ENCODE measurements at places on chromosomes 16 and 17.

GRCh38 chr17:35799942-35800341 lies 4.5 kb upstream of the MMP28 start:
- DNase-seq: no peak

GRCh38 chr17:28334666-28335200 lies 539 bp downstream of the IFT20 start:
- no peak for DNase-seq

GRCh38 chr16:49168126-49168525 lies 113.5 kb downstream of the CBLN1 start:
- no peak for DNase-seq

- DNase-seq: no peak
These were observed 49.5 kb downstream of the SRCIN1 start for GRCh38 chr17:38556239-38556638.

DNA sequence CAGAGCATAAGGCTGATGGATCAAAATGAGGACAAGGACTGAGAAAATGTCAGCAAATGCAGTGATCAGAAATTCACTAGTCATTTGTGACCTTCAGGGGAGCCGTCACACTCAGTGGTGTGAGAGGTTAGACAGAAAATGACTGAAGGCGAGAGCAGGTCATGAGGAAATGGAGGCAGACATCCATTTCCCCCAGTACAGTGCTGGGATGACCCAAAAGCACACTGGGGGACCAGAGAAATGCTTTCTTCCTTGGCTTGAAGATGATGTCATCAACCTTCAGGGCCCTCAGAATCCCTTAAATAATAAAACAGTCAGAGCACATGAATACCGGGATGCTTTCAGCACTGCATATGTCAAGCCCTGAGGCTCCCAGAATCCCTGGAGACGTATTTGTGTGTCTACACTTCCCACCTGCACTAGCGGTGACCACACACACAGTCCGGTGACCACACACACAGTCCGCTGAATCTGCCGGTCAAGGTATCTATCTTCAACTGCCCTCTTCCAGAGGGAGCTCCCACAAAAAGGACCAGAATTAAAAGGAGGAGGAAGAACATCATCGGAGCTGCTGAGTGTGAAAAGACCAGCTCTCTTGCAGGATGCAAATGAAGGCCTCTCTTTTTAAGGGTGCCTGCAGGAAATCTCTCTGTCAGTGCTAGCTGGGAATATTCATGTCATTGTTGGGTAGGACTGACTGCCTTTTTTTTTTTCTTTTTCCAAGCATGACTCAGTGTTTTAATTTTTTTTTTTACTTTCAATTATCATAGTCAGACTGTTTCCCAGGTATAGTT lies 8.2 kb downstream of the UBE2O start:
- DNase-seq: no peak

- DNase-seq: no peak
These were observed 9.9 kb upstream of the GUCY2D start for GRCh38 chr17:7992516-7992915.

DNA sequence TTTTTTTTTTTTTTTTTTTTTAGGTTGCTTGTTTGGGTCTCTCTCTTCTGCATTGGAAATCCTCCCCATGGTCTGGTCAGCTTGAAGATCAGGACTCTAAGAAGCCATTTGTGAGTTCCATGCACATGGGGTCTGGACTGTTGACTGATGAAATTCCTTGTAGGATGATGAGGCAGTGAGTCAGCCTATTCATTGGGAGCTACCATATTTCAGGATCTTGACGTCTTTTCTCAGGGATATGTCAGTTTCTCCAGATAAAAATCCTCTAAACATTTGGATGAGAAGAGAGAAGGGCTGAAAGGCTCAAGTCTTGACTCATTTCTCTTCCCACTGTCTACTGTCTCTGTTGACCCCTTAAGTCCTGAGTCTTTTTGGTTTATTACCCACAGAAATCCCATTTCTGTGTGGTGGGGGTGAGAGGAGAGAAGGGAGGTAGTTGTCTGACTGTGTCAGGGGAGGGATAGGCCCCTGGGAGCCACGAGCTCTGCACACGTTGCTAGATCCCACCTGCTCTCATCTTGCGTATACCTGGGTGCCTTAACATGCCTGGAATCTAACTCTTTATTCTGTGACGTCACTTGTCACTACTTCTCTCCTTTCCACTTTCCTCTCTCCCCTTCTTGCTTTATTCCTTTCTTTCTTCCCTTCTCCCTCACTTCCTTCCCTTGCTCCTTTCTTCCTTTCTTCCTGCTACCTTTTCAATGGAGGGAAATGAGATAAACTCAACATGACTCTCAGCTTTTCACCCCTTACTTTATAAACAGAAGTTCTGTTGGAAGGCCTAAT lies 333.1 kb upstream of the XYLT1 start:
- no peak for DNase-seq

GRCh38 chr16:61891460-61891859 lies 144.8 kb downstream of the CDH8 start:
- no peak for DNase-seq

DNA sequence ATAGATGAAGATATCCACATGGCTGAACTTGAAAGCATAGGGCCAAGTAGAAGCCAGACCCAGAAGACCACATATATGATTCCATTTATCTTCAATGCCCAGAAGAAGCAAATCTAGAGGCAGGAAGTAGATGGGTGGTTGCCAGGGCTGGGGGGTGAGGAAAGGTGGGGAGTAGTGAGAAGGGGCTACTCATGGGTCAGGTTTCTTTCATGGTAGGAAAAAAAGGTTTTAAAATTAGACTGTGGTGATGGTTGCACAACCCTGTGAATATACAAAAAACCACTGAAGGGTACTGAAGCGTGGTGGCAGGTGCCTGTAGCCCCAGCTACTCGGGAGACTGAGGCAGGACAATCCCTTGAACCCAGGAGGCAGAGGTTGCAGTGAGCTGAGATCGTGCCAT lies 5.4 kb downstream of the CD2BP2 start:
- DNase-seq: no peak

DNA sequence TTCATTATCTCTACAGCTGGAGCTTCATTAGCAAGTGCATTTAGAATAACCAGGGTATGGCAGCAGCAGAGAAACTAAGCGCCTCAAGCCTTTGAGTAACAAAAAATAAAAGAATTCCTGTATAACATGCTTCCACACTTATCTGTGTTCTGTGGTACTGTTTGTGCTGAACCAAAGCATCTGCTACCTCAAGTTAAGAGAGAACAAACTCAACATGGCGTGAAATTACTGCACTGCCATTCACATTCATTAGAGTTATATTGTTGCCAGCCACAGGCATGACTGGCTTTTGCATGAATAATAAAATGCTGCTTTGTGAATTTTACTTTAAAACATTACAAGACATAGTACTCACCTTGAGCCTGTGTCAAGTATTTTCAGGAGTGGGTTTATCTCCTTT lies 76.6 kb downstream of the NLK start:
- no peak for DNase-seq

GRCh38 chr16:31129568-31130335 lies 5.8 kb downstream of the PRSS8 start:
- no peak for DNase-seq

DNA sequence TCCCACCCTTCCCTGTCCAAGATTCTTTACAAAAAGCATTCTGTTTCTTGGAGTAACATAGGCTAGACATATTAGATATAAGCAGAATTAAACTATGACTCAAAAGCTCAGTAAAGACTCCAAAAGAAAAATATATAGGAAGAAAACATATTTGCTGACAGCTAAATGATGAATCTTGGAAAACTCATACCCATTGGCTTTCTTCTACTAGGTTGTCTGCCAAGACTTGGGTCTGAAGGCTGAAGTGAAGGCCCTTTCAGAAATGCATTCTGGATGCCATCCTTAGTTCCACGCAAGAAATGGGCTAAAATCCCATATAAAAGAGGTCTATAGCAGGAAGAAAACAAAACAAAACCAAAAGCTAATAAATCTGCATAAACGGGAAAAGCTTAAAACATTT lies 15.1 kb downstream of the CEP20 start:
- DNase-seq: no peak

- peak; percentile 67 for DNase-seq
These were observed 124.1 kb downstream of the PRKCA start for GRCh38 chr17:66426397-66427033.

DNA sequence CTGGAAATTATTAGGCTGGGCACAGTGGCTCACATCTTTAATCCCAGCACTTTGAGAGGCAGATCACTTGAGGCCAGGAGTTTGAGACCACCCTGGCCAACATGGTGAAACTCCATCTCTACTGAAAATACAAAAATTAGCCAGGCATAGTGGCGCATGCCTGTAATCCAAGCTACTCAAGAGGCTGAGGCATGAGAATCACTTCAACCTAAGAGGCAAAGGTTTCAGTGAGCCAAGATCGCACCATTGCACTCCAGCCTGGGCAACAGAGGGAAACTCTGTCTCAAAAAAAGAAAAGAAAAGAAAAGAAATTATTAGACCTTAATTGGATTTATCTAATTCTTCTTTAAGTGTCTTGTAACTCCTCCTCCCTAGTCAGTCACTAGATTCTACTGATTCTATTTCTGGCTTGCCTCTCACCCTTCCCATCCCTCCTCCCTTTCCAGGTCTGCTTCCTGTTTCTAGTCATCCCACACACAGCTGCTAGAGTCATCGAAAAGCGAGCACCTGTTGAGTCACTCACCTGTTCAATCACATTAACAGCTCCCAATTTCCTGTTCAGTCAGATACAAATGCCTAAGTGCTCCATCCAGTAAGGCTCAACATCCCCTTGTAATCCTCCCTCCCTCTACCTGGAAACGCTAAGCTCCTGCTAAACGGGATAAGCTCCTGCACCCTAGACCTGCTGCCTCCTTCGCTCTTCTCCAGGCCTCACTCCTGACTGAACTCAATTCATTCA lies 34.6 kb downstream of the ERN1 start:
- DNase-seq: no peak

- DNase-seq: no peak
These were observed 46.6 kb upstream of the LYRM9 start for GRCh38 chr17:27939474-27940465.

DNA sequence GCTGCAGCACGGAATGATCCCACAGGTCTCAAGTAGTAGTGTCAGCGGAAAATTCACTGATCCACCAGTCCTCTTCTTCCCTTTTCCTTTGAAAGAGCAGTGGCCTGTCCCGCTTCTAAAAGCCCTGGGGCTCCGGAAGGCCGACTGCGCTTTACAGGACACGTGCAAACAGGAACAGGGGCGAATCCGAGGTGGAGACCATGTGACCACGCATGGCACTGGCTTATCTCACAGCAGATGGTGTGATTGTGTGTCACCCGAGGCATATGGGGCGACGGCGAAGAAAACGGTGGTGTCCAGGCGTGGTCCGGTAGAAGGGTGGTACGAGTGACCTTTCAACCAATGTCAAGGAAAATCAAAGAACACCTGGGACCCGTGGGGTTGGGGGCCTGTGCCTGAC lies 12.0 kb upstream of the KCNJ18 start:
- DNase-seq: no peak

DNA sequence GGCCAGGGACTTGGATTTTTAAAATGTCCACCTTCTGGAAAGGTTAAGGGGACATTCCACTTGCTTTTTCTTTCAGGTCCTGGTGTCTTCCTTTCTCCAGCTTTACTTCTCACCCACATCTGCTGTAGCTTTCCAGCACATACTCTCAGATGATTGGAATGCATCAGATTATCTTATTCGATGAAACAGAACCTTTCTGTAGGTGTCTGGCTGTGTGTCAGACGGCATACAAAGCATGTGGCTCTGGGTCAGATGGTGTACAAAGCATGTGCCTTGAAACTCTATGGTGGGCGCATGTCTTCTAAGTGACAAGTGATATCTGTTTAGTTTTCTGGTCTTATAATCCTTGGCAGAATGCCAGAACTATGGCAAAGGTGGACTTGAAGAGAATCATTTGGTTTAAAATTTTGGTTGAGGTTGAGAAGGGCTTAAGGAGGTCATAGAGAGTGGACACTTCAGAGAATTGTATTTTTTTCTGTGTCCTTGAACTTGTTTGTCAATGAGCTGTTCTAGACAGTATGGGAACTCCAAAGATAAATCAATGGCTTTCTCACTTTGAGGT lies 125.3 kb downstream of the FTO start:
- DNase-seq: no peak

GRCh38 chr17:82974136-82974952 lies 105.1 kb upstream of the METRNL start:
- DNase-seq: no peak

DNA sequence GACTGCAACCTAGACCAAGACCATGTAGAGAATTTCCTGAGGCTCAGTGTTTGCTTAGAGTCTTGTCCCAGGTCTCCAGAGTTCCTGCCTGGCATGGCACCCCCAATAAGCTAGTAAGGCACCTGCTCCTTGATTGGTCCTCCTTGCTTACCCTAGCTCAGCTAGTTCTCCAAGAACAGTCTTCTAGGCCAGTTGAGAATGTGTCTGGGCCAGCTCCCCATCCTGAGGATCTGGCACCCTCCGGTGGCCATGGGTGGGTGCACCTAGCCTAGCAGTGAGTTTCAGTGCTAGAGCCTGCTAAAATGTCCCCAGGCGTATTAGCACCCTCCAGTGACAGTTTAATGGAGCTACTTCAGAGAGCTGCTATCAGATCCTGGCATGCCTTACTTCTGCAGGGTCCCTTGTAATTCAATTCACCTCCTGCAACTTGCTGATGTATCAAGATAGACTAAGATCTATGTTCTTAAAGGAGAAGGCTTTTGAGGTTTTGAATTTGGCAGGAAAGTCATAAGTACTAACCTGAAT lies 44.4 kb upstream of the MED13 start:
- peak; percentile 65 for DNase-seq

DNA sequence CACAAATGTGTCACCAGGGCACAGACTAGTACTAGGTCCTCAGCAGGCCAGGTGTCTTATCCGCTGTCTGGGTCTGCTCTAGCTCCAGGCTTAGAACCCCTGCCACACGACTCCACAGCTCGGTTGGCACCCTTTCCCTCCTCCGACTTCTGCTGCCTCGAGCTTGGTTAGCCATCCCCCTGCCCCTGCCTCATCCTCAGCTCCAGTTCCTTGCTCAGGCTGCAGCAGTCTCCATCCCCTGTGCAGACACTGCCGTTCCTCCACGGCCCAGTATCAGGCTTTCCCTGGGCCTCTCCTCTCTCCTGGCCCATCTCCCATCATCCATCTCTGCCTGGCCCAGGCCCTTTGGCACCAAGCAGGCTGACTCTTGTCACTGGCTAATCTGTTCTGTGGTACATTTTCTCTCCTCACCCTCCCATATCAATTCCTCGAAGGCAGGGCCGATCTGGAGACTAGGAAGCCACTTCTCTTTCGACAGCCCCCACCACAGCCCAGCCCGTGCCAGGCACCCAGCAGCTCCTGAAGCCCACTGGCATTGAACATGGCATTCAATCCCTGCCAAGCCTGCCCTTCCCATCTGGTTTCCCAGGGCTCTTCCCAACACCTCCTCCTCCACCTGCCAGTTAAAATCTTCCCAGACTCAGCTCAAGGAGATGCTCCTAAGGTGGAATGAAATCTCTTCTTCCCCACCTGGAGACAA lies 1.4 kb upstream of the GRN start:
- no peak for DNase-seq
